ENCODE measurements at places on chromosomes 7 and 10. TPM values are rescaled to one million over a fixed set of nuclear protein-coding genes. Genes with fewer than 3 reads are reported as not detected.

NANOS1 gene
- total RNA-seq = under 0.01 TPM

CFAP46 gene
- 1.8 TPM for total RNA-seq

ALOX5 gene
- total RNA-seq = 3.2 TPM

CYP2C8 gene
- total RNA-seq = 3.5 TPM

RET gene
- total RNA-seq = 3.1 TPM

COL17A1 gene
- total RNA-seq = 16.3 TPM

ELN gene
- total RNA-seq = 122 TPM

BMPR1A gene
- total RNA-seq = 104 TPM

PLAC9 gene
- 2.0 TPM for total RNA-seq

BZW2 gene
- 110 TPM for total RNA-seq
